ENCODE measurements at places on chromosomes 6 and 20.

DNA sequence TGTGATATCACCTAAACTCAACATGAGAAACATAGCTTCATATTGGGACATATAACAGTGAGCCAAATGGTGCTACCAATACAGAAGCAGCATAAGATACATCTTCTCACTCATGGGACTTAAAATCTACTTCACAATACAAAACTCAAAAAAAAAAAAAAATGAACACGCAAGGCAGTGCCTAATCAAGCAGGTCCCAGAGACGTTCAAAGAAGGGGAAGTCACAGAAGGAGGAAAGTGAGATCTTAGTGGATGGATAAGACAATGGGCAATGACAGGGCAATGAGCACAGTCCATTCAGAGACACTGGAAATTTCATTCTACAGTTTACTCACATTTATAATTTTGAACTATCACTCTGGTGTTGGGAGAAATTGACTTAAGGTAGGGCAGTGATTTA lies 88.3 kb downstream of the FAM50B start:
- DNase-seq: no peak

DNA sequence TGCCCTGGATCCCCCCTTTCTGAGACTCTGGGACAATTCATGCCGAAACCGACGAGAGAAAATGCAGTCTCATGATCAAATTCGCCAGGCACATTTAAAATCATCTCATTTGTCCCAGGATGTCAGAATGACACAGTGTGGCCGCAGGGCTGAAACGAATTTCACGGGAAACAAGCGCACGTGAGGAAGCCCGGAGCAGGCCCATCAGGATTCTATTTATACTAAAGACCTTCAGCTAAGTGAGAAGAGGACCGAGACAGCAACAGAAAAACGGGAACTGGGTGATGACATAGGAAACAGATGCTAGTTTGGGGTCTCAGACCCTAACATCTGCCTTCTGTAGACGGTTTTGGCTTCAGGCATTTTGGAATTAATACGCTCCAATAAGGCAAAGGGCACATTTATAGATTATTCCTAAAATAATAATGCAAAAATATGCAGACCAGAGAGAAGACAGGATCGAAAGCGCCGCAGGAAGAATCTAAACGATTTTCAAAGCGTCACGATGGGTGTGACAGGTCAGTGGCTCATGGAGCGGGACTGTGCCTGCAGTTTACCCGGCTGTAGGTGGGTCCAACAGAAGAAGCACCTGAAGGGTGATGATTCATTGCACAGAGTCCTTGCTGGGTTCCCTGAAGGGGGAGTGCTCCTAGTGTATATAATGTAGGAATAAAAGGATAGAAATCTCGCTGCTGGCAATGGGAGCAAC lies 80.8 kb upstream of the MPC1 start:
- no peak for DNase-seq

- peak; percentile 94 for DNase-seq
Measured at GRCh38 chr20:25065625-25066338, 7.8 kb upstream of the ACSS1 start.

- DNase-seq: no peak
Measured at GRCh38 chr20:43938017-43938655, 23.5 kb downstream of the TOX2 start.

DNA sequence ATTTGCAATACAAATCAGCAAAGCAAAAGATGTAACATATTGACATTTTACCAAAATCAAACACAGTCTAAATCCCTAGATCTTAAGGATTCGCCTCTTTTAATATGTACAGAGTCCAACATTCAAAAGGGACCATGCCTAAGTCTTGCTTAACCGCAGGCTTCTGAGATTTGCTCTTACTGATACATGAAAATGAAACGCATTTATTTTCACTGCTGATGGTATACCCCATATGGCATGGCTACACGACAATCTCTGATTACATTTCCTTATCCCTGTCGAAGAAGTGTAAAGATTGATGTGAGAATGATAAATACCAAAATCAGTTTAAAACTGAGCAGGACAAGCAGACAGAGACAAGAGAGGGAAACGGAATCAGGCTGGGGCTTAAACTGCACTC lies 75.4 kb downstream of the KIF16B start:
- no peak for DNase-seq

DNA sequence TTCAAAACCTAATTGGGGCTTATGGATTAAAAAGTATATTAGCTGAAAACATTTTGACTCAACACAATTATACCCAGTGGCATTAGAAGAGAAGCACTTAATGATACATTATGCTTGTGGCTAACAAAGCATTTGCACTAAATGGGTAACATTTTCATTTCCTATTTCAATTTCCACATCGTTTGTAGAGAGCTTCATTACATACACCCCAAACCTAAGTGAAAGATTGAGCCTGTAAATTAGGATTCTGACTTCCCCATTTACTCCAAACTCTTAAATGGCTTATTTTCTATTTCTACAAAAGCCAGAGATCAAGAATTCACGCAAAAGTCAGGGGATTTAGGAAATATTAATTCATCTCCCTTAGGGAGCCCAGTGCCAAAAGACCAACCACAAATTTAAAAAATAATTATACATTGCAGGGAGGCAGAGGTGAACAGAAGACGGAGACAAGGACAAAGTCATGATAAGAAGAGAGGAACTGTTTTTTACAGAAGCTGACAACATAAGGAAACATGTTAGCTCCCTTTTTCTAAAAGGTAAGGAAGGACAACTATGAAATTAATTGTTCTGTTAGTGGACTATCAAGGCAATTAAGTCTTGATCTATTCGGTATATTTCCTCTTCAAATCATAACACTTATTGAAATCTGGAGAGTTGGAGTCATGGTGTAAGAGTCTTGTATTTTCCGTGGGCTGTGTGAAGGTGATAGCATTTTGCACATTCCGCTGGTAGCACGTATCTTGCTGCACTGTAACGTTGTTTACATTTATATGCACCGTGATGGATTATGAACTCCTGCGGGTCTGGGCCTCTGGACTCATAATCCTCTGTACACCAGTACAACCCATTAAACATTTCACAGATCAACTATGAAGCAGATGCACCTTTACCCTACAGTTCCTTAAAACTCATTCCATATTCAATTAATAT lies 24.8 kb upstream of the EZR start:
- no peak for DNase-seq

DNA sequence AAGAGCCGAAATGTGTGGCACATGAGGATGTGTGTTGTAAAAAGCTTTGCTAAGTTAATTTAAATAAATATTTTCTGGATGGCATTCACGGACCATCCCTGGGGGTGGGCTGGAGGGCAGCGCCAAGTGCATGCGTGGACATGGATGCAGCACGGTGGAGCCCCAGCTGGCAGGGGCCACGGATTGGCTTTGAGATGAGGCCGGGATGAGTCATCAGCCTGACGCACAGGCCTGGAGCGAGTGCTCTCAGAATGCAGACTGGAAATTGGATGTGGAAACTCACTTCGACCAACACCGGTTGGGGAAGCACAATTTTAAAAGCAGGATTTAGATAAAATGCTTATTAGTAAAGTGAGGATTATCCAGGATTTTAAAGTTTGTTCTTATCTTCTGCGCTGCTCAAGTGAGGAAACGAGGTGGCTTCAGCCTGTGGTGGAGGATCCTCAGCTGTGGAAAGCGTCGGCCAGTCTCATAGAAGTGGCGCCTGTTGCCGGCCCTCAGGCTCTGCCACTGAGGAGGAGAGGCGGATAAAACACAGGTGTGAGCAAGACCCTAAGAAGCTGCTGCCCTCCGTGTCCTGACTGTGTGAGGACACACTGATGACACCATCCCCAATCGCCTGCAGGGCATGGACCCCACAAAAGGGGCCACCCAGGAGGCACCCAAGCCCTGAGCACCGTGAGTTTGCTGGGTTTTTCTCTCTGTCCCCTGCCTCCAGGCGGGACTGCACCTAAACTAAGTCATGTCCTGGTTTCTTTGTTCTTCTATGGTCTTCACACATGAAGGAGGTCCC lies 279.7 kb downstream of the CDH4 start:
- no peak for DNase-seq

- no peak for DNase-seq
Measured at GRCh38 chr6:167904791-167905190, 78.1 kb downstream of the AFDN start.

DNA sequence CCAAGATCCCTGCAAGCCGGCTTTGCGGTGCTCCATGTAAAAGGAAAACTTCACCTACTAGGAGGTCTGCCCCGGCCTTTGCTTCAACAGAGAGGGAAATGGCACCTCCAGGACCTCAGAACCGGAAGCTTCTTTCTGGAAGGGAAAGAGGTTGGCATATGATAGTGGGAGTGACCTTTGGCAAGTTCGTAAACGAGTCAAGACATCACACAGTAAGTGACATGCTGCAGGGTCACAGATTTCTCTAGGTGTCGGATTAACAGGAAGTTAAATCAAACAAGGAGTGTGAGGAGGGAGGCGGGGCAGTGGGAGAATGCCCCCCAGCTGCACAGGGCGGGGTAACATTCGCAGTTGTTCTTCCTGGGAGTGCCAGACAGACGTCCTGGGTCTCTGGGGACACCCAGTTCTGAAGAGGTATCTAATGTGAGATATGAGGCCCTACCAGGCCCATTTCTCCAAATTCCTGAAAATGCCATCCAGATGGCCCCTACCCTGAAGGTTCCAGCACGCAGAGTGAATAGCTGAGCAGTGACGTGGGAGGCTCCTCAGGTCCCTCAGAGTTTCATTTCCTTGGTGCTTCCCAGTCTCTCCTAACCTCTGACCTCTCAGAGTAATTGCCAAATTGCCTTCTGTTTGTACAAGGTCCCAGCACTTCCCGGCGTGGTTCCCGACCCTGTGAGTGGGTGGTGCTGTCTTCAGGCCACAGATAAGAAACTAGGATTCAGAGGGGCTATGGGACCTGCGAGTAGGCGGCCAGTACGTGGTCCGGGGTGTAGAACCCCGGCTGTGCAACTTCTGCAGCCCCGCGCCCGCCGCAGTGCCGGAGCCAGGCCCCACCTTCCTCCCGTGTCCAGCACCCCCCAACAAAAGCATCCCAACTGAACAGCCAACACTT lies 1.9 kb downstream of the RRBP1 start:
- peak; percentile 56 for DNase-seq

DNA sequence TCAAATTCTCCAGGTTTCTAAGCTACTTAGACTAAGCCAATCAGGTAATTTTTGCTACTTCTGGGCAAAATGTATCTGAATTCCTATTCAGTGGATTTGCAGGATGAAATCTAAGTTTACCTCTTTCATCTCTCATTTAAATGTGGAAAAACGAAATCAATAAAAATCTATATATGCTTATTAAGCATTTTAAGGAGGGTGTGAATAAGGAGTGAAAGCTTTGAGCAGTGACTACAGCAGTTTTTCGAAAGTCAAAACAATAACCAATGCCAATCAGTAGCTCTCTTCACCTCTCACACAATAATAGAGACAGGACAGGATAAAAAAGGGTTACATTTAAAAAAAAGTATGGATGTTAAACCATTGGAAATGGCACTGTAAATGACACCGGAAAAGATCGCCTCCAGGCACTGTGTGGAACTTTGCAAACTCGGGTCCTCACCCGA lies 476 bp upstream of the BCKDHB start:
- DNase-seq: no peak

- no peak for DNase-seq
Measured at GRCh38 chr6:121344539-121344938, 10.3 kb upstream of the TBC1D32 start.

DNA sequence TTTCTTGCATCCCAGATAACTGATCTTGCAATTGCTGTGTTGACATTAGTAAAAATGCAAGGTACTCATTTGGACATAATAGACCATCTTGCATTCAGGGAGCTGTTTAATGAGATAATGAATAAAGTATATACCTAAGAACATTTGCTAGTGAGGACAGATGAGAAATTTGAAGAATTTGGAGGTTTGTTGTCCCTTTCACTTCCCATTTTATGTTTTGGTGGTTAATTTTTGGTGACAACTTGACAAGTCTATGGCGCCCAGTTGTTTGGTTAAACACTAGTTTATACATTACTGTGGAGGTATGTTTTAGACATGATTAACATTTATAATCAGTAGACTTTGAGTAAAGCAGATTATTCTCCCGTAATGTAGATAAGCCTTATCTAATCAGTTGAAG lies 300.2 kb upstream of the SYNCRIP start:
- DNase-seq: no peak

- no peak for DNase-seq
Measured at GRCh38 chr6:26105842-26106241, 18.6 kb downstream of the HFE start.

DNA sequence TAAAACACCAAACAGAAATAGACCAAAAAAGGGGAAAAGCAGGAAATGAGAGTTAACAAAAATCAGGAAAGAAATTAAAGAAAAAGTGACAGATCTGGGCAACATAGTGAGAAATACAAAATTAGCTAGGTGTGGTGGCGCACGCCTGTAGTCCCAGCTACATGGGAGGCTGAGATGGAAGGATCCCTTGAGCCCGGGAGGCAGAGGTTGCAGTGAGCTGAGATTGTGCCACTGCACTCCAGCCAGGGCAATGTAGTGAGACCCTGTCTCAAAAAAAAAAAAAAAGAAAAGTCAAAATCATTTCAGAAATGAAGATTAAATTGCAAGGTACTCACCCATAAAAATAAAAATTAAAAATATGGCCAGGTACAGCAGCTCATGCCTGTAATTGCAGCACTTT lies 13.0 kb upstream of the GRM4 start:
- DNase-seq: no peak

- no peak for DNase-seq
Measured at GRCh38 chr6:158665332-158665731, 15.5 kb downstream of the SYTL3 start.

DNA sequence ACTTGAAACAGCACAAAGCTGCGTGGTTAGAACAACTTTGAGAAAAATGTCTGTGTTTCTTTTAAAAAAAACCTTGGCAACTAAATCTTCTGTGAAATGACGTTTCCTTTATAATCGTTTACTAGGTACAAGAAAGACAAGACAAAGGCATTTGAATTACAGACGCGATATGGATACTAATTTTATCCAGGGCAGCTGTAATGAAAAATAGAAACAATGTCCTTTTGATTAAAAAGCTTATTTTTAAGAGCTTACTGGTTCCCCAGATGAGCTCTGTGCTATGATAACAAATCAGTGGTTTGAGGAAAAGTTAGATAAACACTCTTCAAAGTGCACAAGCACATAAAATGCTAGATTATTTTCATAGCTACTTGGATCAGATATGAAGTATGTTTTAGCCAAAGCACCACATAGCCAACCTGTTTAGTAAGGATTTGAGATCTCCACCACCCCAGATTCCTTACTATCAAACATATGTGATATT lies 1.6 kb upstream of the SYNCRIP start:
- no peak for DNase-seq

Data from eye (tissue), 1 donor.